Activated CD4-positive, alpha-beta T cell treated with anti-CD3 and anti-CD28 coated beads, Interleukin-2, amount 50 U/mL, for 1 hour (primary cell): ENCODE measurements at places on chromosomes 3 and 15.

GRCh38 chr3:178454726-178455125, 81.5 kb upstream of the KCNMB2 start:
- DNase-seq: no peak

DNA sequence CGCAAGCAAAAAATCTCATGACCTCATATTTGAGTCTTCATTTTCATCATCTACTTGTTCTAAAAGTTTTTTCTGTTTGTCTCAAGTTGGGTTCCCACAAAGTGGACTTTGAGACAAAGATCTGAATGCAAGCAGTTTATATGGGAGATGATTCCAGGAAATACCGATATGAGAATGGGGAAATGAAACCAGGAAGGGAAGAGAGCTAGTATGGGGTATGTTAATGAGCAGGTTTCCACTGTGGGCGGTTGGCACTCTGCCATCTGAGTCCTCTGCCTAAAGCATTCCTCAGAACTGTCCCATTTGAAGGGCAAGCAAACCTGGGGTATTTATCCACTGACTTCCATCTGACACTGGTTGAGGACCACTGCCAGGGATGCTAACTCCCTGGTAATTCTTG, 8.8 kb downstream of the ADPRH start:
- DNase-seq: no peak

DNA sequence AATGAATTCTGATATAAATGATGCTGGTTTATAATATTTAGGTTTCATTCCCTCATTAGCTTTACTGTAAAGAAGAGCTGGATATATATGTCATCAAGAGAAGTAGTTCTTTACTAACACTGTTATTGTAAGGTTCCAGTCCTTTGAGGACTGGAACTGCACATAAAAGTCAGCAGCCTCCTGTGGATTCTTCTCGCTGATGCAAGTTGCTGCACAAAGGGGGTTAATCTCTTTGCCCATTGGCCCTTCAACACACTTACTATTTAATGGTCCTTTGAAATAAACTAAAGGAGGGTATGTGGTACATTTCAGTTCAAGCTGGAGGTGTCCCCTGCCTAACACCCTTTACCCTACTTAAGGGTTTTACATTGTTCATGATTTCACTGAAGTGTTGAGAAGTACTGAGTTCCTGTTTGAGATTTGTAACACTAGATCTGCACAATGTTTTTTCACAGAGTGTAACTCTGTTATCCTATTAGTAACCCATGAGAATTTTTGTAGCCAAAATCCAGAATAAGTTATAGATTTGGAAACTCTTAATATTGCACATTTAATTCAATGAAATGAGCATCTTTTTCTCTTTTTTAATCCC, 43.9 kb downstream of the NR2C2 start:
- DNase-seq: no peak

DNA sequence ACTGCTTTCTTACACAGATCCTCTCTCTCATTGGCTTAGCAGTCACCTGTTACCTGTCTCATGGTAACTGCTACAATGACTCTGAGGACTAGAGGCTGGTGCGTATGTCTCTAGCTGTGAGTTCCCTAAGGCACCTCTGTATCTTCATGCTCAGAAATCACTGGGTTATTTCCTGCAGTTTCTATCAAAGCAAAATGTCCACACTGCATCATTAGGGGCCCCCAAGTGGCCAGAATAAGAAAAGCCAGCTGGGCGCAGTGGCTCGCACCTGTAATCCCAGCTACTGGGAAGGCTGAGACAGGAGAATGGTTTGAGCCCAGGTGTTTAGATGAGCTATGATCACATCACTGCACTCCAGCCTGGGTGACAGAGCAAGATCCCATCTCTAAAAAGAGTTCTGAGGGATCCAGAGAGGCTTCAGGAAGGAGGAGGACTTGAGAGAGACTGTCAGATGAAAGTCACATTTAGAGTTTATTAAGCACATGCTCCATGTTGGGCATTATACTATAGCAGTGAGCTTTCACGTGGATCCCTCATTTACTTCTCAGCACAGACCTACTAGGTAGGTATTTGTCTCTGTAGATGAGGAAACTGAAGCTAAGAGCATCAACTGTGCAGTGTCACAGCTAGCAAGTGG, 2.3 kb upstream of the VPS18 start:
- no peak for DNase-seq

DNA sequence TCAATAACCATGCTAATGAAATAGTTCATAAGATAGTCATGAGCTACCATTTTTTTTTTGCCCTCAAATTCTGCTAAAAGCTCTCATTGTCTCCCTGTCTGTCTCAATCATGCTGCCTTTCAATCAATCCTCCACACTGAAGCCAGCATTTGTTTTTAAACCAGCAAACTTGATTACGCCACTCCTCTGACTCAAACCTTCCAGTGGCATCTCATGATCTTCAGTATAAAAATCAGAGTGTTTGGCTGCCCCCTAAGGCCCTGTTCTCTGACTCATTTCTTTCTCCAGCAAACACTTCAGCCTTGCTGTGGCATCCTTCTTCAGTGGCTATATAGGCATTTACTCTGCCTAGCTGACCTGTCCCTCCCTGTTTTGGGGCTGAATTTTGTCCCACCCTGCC, 36.0 kb upstream of the EOMES start:
- no peak for DNase-seq

- no peak for DNase-seq
These were observed 835 bp upstream of the TTLL3 start for GRCh38 chr3:9809239-9809614.

DNA sequence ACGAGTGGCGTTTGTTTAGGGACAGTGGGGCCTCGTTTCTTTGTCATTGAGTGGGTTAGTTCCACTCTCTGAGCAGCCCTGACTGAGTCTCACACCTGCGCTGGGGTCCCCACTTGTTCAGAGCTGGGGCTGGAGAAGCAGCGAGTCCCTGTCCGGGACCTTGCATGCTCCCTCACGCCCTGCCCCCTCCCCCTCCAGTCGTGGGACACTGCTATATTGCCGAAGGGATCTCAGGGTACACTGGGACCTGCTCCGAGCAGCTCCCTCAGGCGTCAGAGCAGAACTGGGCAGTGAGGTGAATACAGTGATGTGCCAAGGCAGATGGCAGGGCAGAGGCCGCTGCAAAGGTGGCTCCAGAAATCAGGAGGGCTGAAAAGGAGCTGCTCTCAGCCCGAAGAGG, 59.9 kb upstream of the KLF13 start:
- no peak for DNase-seq

GRCh38 chr15:91609966-91610365, 243.5 kb upstream of the SLCO3A1 start:
- no peak for DNase-seq

DNA sequence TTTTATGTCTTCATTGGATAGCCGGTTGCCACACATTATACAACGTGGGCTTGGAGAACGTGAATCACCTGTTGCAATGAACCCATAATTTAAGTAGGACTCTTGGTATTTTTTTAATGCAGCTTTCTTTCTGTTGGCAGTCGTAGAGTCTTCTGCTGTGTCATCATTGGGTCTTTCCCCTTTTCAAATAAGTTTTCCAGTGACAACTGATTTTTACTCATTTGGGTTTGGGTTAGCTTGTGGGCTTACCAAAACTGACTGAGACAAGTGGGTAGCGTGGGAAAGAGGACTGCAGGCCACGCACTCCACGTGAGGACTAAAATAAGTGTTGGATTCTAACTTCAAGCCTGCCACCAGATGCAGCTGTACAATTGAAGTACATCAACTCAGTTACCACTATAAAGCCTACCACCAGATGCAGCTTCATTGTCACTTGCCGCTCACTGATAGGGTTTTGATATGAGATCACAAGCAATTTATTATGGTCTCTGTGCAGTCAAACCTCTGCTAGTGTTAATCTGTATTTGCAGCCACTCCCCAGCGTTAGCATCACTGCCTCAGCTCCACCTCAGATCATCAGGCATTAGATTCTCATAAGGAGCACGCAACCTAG, 6.4 kb upstream of the CAPN7 start:
- no peak for DNase-seq

GRCh38 chr3:123327956-123328850, 120.7 kb downstream of the ADCY5 start:
- no peak for DNase-seq

- no peak for DNase-seq
These were observed 34.7 kb upstream of the CTDSPL start for GRCh38 chr3:37826933-37827332.

DNA sequence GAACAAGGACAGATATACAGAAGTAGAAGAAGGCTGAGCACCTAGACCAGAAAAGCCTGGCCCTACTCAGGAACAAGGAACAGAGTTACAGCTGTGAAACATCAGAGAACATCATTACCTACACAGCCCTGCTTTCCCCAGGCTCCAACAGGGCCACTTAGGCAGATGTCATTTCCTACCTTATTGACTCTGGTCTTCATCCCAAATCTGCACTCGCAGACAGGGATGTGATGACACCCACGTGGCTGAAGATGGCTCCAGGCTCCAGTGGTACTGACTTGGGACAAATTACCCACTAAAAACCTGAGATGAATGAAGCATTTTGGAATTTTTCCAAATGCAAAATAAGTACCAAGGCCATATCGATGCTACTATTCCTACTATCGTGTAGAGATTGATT, 18.0 kb upstream of the SSUH2 start:
- DNase-seq: no peak

- peak; percentile 66 for DNase-seq
These were observed 40.9 kb upstream of the IDH2 start for GRCh38 chr15:90143166-90143655.

- no peak for DNase-seq
These were observed 15.6 kb downstream of the NBEAL2 start for GRCh38 chr3:46994801-46995731.

GRCh38 chr3:61832375-61833229, 271.2 kb downstream of the PTPRG start:
- no peak for DNase-seq

- DNase-seq: no peak
These were observed 98.1 kb downstream of the SSR3 start for GRCh38 chr3:156456771-156457224.

DNA sequence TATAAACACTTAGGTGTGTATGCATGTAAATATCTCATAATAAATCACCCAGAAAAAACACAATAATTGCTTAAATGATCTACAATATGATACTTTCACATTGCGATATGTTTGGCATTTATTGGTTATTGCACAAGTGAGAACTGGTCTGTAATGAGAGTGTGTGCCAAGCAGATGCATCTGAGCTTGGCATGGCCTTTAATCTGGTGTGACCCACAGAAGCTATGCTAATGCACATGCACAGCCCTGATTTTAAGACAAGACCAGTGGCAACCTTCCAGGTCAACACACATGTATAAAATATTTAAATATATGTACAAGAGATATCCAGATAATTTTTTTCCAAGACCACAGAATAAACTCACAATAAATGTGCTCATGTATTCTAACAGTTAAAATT, 42.7 kb downstream of the C2CD4A start:
- DNase-seq: no peak

DNA sequence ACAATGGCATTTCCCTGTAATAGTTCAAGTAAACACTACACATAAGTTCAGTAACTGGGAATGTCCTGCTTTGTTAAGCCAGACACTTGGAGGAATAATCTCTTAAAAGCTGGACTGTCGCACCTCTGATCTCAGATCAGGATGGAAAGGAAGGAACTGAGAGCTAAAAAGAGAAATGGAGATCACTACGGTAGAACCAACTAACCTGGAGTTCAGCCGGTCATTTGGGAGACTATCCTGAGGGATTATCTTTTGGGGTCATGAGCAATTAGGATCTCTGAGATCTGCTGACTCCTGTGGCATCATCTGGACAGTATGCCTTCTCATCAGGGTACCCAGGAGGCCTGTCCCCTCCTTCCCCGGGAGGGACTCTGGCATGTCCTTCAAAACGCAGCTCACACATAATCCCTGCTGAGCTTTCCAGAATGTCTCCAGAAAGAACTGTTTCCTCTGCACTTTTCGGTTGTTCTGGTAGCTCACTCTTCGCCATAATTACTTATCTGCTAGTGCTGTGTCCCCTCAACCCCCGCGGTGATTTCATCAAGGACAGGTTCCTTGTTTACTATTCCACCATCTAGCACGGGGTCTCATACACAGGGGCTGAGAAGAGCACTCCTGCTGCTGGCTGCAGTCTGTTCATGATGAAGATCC, 115.6 kb downstream of the SENP2 start:
- no peak for DNase-seq

- DNase-seq: peak; percentile 25
These were observed 13.9 kb downstream of the ARHGEF3 start for GRCh38 chr3:56787784-56788256.

- no peak for DNase-seq
These were observed 164.7 kb upstream of the SMAD3 start for GRCh38 chr15:66900586-66901310.

GRCh38 chr15:41561104-41561776, 2.2 kb downstream of the TYRO3 start:
- no peak for DNase-seq

GRCh38 chr3:101146946-101147345, 153.7 kb upstream of the ABI3BP start:
- no peak for DNase-seq

DNA sequence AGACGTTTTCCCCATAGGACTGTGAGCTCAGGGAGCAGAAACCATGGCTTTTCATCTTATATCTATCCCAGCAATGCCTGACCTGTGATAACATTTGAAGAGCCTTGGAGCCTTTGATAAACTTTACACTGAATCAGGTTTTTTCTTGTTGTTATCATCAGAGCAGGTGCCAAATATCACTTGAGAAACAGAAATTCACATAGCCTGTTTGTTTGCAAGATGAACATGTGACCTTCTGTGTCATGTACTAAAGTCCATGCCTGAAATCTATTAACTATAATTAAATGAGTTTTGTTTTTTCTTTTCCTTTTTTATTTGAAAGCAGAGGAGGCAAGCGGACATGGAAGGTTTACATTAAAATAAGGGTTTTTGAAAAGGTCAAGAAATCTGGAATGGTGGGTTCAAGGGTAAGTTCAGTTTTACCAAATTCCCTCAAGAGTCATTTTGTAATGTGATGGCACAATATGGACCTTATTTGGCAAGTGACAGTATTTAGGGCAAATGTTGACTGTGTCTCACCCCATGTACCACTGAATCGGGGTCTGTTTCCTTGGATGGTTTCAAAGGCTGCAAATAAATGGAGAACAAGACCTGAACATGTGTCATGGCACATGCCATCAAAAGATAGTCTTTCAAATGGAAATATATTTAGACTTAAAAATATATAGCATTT, 90.7 kb downstream of the NEK10 start:
- no peak for DNase-seq

DNA sequence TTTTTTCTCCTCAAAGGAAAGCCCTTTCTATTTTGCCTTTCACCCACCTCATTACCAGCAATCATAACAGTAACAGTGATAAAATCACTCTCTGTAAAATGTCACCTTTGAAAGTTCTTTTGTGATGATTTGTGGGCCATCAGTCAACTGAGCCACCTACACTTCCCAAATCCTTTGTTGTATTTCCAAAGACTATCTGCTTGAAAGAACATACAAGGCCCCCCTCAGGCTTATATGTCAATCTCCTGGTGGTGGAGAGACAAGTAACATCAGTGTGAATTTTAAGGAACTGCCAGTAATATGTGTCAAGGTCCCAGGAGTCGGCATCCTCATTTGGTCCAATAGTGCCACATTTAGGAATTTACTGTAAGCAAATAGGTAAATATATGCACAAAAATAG, 161.1 kb upstream of the EOMES start:
- no peak for DNase-seq
